Activated naive CD4-positive, alpha-beta T cell treated with anti-CD3 and anti-CD28 coated beads, Interleukin-2, amount 10 ng/mL, durations not matched to agents 7 days and 5 days (primary cell): ENCODE measurements at places on chromosomes 4 and X.

DNA sequence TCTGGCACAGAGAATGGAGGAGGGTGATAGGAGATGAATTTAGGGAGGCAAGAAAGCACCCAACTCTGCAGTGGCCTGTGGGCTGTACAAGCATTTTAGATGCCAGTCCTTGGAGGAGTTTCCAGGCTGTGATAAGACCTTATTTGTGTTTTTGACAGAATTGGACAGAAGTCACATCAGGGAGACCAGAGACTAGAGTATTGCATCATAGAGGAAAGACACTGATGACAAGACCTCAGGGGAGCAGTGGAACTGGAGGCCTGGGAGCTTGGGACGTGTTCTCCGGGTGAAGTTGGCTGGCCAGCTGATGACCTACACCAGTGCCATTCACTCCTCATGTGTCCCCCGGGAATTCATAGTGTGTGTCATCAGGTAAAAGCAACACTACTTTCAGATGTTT is 284.0 kb upstream of the ZFP42 start:
- DNase-seq, result no peak

DNA sequence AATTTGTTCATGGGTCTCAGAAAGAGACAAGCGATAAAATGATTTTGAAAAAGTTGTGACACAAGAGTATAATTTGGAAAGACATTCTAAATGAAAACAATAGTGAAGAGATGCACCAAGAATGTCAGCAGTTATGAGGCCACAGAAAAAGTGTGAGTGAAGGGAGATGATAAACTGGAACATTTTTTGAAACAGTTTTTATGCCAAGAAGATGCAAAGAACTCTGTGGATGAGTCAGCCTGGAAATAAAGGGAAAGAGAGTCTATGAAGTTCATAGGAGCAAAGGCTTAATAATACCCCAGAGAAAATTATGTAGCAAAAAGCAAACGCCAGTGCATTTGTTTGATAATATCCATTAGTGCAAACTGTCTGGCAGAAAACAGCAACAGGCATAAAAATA is 188.4 kb upstream of the TBC1D9 start:
- DNase-seq, result no peak

DNA sequence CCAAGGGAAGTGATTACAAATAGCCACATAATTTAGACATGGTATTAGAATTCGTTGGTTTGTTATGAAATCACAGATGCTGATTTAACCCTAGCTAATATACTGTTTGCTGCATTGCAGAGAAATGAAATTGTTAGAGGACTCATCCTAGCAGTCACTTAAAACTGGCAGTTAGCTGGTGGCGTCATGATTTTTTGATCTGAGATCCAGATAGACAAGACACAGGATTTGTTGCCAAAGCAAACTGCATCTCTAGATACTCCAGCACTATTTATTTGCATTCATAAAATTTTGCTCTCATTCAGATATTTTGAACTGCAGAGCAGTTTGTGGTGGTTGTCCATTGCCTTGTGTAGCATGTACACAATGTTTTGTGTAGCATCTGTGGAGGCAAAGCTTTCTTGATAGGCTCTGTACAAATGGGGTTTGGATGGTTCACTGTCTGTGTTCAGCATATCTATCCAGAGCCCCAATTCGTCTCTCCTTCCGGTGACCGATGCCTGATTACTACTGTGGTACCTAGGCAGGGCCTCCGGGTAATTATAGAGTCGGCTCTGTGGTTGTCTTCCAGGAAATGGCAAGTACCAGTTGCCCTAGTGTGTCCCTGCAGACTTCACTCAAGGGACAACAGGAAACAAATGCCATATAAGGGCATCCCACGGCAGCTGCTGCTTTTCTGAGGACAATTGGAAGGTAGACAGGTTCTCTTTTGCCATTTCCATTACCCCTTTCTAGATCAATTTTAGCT is 30.1 kb upstream of the SPARCL1 start:
- peak; percentile 72 for DNase-seq

DNA sequence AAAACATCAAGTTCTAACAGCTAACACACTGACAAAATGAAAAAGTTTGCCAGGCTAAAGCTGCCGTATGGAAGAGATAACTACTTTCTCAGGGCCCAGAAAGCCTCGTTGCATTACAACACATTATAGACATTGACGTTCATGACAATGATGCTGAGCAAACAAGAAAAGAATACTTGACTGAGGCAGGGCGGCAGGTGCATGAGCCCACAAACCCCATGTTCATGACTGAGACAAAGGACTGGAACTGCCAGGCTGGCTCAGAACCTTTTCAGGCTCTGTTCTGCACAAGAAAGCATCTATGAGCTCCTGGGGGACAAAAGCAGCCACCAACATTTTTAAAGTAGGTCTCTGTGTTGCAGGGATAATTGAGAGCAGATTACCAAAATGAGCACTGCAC is 13.6 kb downstream of the TLR6 start:
- DNase-seq, result no peak

DNA sequence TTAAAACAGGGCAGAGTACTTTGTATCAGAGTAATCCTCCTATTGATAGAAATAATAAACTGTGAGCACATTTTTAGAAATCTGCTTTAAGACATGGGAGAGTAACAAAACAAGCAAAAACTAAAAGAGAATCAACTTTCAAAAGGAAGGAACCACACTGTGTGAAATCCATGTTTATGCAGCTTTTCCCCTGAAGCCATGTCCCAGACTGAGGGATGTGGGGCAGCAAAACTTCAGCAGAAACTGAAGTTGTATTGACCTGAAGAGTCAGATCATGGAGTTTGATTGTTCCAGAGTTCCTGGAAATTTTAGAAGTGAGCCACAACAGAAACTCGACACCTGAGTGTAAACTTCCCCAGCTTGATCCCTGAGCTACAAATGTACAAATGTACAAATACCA is 53.2 kb downstream of the COMMD8 start:
- no peak for DNase-seq

DNA sequence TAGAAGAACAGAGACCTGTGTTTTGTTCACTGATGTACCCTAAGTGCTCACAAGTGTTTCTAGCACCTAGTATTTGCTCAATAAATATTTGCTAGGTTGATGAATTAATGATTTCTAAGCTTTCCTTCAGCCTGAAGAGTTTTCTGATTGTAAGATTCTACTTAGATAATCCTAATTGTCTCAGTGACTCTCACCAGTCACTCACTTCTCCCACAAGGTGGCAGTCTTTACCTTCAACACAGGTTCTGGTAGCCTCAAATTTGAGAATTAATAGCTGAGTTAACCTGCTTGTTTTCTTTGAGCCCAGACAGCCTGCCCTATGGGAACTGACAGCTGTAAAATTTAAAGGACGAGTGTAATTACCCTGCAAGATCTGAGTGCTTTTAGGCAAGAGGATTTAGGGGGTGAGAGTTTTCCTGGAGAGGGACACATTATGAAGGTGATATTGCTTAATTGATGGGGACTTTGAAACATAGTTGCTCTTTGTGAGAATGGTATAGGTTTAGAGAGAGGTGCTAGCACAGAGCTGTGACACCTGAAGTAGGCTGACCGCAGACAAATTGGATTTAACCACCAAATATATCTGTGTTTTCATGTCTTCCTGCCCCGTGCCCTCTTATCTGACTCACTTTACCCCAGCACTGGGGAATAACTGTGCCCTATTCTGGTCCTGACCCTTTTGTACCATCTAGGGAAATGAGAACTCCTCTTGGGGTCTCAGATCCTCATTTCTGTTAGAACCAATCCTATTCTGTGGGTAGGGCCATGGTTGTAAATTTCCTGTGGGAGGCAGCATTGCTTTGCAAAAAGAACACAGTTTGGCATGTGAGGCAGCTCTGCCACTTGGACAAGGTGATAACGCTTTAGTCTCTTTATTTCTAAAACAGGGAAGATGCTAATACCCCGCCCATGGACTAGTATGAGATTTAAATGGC is 27.7 kb downstream of the CD38 start:
- DNase-seq, result peak; percentile 55

GRCh38 chr4:30875658-30876269 is 155.6 kb downstream of the PCDH7 start:
- DNase-seq, result no peak

- DNase-seq, result no peak
Observed at GRCh38 chr4:4364061-4364460, 22.8 kb upstream of the NSG1 start.
